ENCODE measurements at places on chromosomes 13 and 19. TPM values are rescaled to one million over a fixed set of nuclear protein-coding genes. Genes with fewer than 3 reads are reported as not detected.

LYPD5 gene
- 0.21 TPM for total RNA-seq

ZNF835 gene
- 0.53 TPM for total RNA-seq

LILRB5 gene
- 0.12 TPM for total RNA-seq

DNA sequence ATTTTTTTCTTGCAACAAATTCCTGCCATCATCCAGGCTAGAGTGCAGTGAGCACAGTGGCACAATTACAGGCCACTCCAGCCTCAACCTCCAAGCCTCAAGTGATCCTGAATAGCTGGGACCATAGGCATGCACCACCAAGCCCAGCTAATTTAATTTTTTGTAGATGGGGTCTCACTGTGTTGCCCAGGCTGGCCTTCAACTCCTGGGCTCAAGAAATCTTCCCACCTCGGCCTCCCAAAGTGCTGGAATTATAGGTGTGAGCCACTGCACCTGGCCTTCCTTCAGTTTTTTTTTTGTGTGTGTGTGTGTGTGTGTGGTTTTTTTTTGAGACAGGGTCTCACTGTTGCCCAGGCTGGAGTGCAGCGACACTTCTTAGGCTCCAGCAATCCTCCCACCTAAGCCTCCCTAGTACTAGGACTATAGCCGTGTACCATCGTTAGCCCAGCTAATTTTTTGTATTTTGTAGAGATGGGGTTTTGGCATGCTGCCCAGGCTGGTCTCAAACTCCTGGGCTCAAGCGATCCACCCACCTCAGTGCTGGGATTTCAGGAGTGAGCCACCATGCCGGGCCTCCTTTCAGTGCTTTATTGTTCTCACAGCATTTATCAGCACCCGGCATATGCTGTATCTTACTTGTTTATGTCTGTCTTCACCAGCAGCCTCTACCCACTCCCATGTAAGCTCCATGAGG lies 5.9 kb upstream of the SRRM5 start:
- DNase-seq: no peak

GRCh38 chr19:1765904-1766799 lies 12.8 kb downstream of the ONECUT3 start:
- no peak for DNase-seq

GRCh38 chr19:42333975-42334696 lies 8.7 kb downstream of the MEGF8 start:
- DNase-seq: no peak

GRCh38 chr19:2865334-2866100 lies 1.6 kb upstream of the ZNF556 start:
- no peak for DNase-seq

ACP7 gene
- not detected for total RNA-seq

DNA sequence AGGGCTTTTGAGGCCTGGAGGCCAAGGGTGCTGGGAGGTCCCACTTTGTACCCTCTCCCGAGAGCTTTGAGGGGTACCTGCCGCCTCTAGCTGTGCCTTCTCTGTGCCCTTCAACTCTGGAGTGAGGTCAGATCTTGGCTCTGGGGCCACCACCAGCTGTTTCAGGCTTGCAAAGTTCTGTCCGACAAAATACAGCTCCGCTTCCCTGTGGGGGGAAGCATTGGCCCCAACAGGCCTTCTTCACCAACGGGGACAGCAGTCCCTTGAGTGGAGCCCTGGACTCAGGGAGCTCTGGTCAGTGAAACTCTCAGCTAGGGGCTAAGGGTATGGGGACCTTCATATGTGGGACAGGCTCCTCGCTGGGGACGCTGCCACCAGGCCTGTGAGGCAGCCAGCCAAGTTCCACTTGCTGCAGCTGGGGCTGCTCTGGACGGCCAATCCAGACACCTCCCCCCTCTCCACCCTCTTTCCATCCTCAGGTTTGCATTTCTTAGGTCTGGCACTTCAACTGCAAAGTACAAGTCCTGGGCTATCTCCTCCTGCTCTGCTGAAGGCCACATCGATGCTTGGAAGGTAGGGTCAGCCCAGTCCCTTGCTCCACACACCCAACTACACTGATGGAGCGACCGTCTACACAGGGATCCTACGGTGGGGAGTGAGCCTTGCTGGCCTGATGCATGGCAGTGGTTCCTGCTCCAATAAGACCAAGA lies 46.8 kb downstream of the C13orf46 start:
- DNase-seq: no peak

GRCh38 chr19:39752390-39752789 lies 14.6 kb upstream of the CLC start:
- peak; percentile 57 for DNase-seq
